ENCODE measurements at places on chromosomes 5 and 9.

DNA sequence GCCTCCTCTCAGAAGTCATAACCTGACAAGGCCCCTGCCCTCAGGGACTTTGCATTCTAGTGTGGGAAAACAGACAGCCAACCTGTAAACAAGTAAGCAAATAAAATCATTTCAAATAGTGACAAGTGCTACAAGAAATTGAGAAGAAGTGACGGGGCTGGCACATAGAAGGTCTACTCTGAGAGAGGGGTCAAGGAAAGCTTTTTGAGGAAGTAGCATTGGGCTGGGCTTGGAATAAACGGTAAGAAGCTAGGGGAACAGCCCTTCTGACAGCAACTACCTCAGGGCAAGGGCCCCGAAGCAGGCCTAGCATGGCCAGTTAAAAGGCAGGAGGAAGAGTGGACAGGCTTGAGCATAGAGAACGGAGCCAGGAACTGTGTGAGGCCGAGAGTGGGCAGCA, 4.8 kb upstream of the SLC2A8 start:
- no peak for DNase-seq

DNA sequence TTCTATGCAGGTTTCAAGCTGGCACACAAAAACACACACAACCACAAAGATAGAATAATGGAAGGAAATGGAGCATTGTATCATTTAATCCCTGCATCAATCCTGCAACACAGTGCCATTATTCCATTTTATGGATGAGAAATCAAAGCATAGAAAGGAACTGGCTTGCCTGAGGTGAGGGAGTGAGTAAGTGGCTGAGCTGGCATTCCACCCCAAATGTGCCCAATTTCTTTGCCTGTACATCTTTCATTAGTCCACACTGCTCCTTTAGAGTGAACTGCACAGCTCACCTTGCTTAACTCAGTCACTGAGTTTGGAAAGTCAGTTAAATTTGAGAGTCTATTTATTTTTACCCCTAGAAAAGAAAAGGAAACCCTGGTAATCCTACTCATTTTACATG, 28.9 kb downstream of the ZNF366 start:
- no peak for DNase-seq

- no peak for DNase-seq
Observed at GRCh38 chr5:151675611-151676313, 11.0 kb downstream of the SPARC start.

GRCh38 chr9:8648271-8648845, 848.8 kb upstream of the DMAC1 start:
- DNase-seq: no peak

DNA sequence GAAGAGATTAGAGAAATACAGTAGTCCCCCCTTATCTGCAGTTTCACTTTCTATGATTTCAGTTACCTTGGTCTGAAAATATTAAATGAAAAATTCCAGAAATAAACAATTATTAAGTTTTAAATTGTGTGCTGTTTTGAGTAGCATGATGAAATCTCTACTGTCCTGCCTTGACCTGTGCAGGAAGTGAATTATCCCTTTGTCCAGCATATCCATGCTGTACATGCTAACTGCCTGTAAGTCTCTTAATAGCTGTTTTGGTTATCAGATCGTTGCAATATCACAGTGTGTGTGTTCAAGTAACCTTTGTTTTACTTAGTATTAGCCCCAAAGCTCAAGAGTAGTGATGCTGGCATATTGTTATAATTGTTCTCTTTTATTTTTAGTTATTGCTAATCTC, 11.2 kb upstream of the JAK2 start:
- DNase-seq: no peak

GRCh38 chr5:149654231-149654630, 72.9 kb downstream of the ARHGEF37 start:
- no peak for DNase-seq

Measured in K562 (cell line).